ENCODE measurements at places on chromosomes 2 and 18. TPM values are rescaled to one million over a fixed set of nuclear protein-coding genes. Genes with fewer than 3 reads are reported as not detected.
A peak's percentile ranks its signal among the peaks of the same experiment; 100 is the strongest.

DNA sequence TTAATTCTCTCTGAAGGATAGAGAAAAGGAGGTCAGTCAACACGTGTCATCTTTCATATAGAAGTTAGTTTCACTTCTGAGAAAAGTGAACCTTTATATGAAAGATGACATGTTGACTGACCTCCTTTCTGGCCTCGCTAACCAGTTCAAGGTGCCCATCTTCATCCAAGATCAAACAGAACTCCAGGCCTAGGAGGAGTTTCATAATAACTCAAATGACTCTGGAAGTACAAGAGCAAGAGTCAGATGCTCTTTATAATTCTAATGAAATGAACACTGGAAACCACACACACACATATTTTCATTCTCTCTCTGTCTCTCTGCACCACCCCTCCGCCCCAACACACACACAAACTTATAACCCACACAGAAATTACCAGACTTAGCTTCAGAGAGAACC, 16.3 kb downstream of the ANKRD44 start:
- peaks cover 79% of the 10 kb centered on the region for H3K4me1 ChIP-seq
- peaks cover 48% of the 10 kb centered on the region for H3K36me3 ChIP-seq
- H3K27ac ChIP-seq, result peak overlapping the region; percentile 96
- DNase-seq, result peak; percentile 78
- H3K4me3 ChIP-seq, result peak overlapping the region; percentile 82

GRCh38 chr2:8545695-8546611, 135.9 kb upstream of the ID2 start:
- peak overlapping the region; percentile 99 for H3K27ac ChIP-seq
- no peak for DNase-seq
- H3K27me3 ChIP-seq, result no peaks in the 10 kb centered on the region
- H3K4me3 ChIP-seq, result peak overlapping the region; percentile 22

DNA sequence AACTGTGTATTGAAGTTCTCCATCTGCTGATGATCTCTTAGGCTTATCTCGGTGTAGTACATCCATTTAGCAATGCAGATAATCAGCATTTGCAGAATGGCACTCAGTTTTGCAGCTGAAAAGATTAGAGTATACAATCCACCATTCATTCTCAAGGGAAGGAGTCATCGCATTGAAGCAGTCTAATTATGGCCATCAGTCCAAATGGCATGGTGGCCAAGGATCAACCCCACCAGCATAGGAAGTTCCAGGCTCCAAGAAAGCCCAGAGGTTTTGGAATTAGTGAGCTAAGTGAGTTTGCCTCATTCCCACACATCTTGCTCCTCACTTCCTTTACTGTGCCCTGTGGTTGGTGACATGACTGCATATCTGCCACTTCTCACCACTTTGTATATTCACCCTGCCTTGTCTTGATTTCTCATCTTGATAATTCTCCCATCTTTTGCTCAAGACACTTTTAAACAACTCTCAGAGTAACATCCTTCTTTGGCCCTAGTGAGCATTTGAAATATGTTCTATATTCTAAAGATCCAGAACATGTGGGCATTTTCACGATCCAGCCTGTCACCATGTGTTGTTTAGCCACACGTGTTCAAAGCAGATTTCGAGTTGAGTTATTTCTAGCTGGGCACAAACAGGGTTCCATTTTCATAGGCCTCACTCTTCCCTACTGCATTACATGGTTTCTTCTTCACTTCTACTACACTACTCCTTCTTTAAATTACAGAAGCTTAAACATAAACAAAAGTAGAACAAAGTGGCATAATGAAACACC, 1119.8 kb downstream of the TSN start:
- H3K36me3 ChIP-seq, result no peaks in the 10 kb centered on the region
- no peak overlapping the region for H3K4me3 ChIP-seq
- H3K4me1 ChIP-seq, result no peaks in the 10 kb centered on the region
- H3K27ac ChIP-seq, result no peak overlapping the region
- no peaks in the 10 kb centered on the region for H3K27me3 ChIP-seq

DNA sequence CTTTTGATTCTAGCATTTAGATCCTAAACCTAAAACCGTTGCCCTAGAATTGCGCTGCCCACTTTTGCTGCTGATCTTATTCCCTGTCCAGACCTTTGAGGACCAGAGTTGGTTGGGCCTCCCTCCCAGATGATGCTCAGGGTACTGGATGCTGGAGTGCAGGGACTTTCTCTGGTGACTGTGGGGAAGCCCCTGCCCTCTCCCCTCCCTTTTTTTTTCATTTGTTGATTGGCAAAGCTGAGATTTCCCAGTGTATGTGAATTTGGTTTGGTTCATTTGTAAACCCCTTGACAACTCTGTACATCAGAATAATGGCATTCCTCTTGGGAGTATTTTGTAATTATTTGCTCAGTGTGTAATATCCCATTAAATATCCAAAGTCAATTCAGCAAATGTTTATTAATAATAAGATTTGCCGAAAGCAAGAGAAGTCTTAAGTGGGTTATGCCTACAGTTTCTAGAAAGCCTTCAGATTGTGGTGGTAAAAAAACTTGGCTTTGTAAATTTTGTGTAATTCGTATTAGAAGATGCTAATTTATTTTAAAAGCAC, 28.3 kb downstream of the RAB31 start:
- no peak overlapping the region for H3K27ac ChIP-seq
- peaks cover 7% of the 10 kb centered on the region for H3K4me1 ChIP-seq
- no peak for DNase-seq
- H3K4me3 ChIP-seq, result no peak overlapping the region

DNA sequence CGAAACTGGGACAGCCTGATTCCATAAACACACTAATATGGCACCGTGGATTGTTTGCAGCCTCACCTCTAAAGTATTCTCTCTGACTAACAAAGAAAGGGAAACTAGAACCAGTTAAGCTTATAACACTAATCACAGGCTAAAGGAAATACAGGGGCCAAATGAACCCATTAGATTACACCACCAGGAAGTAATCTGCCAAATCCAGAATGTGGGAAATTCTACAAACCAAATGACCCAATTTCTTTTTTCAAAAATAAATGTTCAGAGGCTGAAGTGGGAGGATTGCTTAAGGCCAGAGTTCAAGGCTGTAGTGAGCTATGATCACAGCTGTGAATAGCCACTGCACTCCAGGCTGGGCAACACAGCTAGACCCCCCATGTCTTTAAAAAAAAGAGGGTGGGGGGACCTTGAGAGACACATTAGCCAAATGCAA, 1.5 kb upstream of the MPPE1 start:
- peak overlapping the region; percentile 85 for H3K27ac ChIP-seq
- no peak for DNase-seq
- peaks cover 15% of the 10 kb centered on the region for H3K4me1 ChIP-seq

DNA sequence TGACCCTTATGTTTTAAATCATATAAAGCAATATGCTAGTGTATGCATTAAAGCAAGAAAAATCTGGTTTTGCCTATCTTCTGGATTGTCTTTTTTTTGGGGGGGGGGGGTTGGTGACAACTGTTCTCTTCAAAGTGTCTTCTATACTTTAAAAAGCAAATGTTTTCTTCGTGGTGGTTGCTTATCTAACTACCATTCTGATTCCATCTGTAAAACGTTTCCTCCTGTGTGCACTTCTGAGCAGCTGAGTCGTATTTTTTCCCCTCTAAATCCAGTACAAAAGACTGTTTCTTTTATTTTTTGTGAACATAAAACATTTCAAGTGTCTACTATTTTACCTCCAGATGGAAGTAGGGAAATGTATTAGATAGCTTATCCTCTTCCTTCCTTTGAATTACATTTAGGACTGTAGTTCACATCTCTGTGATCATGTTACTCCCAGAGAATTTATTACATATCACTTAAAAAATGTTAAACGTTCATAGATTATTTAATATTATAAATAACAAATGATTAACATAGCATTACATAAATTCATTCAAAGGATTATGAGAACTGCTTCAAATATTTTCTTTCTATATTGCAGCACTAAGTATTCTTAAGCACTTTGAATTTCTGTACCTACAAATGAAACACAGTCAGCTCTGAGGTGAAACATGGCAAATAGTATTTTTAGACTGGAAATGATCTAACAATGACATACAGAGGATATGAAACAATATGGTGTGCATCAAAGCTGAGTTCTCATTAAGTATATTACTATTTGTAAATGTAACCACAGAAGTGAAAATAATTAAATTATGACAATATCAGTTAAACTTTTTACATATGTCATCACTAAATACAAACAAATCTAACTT, 56.4 kb downstream of the SCN3A start:
- no peaks in the 10 kb centered on the region for H3K36me3 ChIP-seq
- no peak for DNase-seq
- no peak overlapping the region for H3K4me3 ChIP-seq
- H3K4me1 ChIP-seq, result no peaks in the 10 kb centered on the region
- H3K27ac ChIP-seq, result no peak overlapping the region

GRCh38 chr2:44817256-44817655, 124.2 kb upstream of the SIX3 start:
- no peak overlapping the region for H3K27ac ChIP-seq
- H3K4me3 ChIP-seq, result no peak overlapping the region
- H3K27me3 ChIP-seq, result peaks cover 3% of the 10 kb centered on the region
- no peaks in the 10 kb centered on the region for H3K4me1 ChIP-seq

GRCh38 chr2:54916637-54917036, 133.6 kb downstream of the RTN4 start:
- peaks cover 7% of the 10 kb centered on the region for H3K4me1 ChIP-seq
- H3K36me3 ChIP-seq, result no peaks in the 10 kb centered on the region
- no peak for DNase-seq

- H3K36me3 ChIP-seq, result peaks cover 4% of the 10 kb centered on the region
- no peak overlapping the region for H3K27ac ChIP-seq
- DNase-seq, result no peak
- H3K27me3 ChIP-seq, result no peaks in the 10 kb centered on the region
These were observed 144.6 kb downstream of the ARL4C start for GRCh38 chr2:234352270-234352669.

DNA sequence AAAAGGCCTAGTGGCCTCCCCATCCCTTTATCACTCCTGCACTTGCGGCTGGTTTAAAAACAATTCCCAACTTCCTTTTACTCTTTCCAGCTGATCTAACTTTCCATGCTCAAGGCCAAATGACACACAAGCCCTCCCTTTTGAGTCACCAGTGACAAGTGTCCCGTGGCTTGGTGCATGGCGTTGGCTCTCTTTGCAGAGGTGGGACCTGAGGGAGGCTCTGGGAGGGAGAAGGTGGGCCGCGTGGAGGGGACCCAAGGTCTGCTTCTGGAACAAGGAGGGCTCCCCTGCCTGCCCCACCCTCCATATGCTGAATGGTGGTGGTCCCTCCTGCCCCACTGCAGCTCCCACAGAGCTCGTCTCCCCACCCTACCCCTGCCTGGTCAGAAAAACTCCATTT, 30.8 kb upstream of the HPCAL1 start:
- peaks cover 6% of the 10 kb centered on the region for H3K4me1 ChIP-seq
- H3K27ac ChIP-seq, result no peak overlapping the region
- peaks cover 1% of the 10 kb centered on the region for H3K27me3 ChIP-seq
- H3K36me3 ChIP-seq, result no peaks in the 10 kb centered on the region

- H3K27me3 ChIP-seq, result no peaks in the 10 kb centered on the region
- H3K27ac ChIP-seq, result no peak overlapping the region
- H3K4me3 ChIP-seq, result no peak overlapping the region
- no peak for DNase-seq
- no peaks in the 10 kb centered on the region for H3K4me1 ChIP-seq
- no peaks in the 10 kb centered on the region for H3K36me3 ChIP-seq
These were observed 27.0 kb upstream of the HNMT start for GRCh38 chr2:137937246-137937645.

- H3K27ac ChIP-seq, result no peak overlapping the region
- H3K36me3 ChIP-seq, result no peaks in the 10 kb centered on the region
- no peak for DNase-seq
- no peak overlapping the region for H3K4me3 ChIP-seq
- H3K4me1 ChIP-seq, result no peaks in the 10 kb centered on the region
These were observed 41.7 kb upstream of the RND3 start for GRCh38 chr2:150528861-150529801.

DNA sequence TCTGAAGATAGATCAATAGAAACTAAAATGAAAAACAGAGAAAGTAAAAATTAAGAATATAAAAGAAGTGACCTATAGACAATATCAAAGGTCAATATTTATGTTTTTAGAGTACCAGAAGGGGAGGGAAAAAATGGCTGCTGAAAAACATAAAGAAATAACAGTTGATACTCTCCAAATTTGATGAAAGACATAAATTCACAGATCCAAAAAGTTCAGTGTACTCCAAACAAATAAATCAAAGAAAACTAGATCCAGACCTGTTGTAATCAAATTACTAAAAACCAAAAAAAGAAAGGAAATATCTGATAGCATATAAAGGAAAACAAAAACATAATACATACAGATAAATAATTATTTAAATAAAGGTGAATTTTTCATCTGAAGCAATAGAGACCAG, 1689.1 kb upstream of the TMEFF2 start:
- no peak overlapping the region for H3K4me3 ChIP-seq
- no peak for DNase-seq
- no peaks in the 10 kb centered on the region for H3K4me1 ChIP-seq
- no peaks in the 10 kb centered on the region for H3K36me3 ChIP-seq
- no peak overlapping the region for H3K27ac ChIP-seq

DNA sequence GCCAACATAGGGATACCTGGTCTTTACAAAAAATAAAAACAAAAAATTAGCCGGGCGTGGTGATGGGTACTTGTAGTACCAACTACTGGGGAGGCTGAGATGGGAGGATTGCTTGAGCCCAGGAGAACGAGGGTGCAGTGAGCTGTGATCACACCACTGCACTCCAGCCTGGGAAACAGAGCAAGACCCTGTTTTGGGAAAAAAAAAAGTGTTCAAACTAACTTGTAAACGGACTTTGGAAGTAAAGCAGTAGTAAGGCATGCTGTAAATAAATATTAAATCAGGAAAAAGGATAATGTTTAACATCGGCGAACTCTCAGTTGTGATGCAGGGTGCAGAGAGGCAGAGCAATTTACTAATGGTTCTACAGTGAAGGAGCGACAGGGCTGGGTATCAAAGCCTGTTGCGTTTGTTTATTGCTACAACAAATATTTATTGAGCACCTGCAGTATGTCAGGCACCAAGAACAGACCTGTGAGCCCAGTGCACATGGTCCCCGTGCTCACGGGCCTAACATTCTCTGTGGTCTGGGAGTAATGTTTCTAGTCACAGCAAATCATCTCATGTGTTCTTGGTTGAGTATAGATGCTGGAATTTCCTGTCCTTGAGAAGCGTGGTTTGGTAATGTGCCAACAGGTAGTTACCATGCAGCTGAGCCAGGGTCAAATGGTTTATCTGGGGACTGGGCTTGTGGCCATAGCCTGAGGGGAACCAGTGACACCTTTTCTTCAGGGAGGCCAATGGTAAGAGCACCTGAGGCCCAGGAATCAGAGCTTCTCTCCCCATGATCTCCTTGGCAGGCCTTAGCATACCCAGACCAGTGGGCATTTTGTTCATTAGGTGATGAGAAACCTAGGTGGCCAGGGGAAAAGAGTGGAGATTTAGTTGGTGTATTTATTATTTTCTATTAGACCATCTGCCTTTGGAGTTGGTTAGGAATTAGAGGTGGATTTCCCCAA, 27.9 kb upstream of the GREB1 start:
- H3K27ac ChIP-seq, result no peak overlapping the region
- no peak for DNase-seq
- no peak overlapping the region for H3K4me3 ChIP-seq
- H3K27me3 ChIP-seq, result peaks cover 7% of the 10 kb centered on the region
- no peaks in the 10 kb centered on the region for H3K36me3 ChIP-seq

- H3K36me3 ChIP-seq, result peaks cover 39% of the 10 kb centered on the region
- H3K4me1 ChIP-seq, result peaks cover 58% of the 10 kb centered on the region
- peak overlapping the region; percentile 88 for H3K27ac ChIP-seq
- H3K4me3 ChIP-seq, result peak overlapping the region; percentile 98
- H3K27me3 ChIP-seq, result peaks cover 18% of the 10 kb centered on the region
These were observed 1.7 kb downstream of the CXCR4 start for GRCh38 chr2:136116151-136116812.

The TRIM54 gene
- 0.47 TPM for total RNA-seq

The ITPRID2 gene
- 50.9 TPM for total RNA-seq

The ANKRD62 gene
- total RNA-seq, result not detected

The SERPINB4 gene
- total RNA-seq, result not detected

The FOXD4L1 gene
- 0.17 TPM for total RNA-seq

Data from activated CD4-positive, alpha-beta T cell treated with anti-CD3 and anti-CD28 coated beads, Interleukin-2, amount 10 ng/mL, durations not matched to agents 24 days and 14 days (primary cell).